SHP77 (cell line): ENCODE measurements at places on chromosomes 5 and 9.

GRCh38 chr5:135130261-135131215 is 96.5 kb upstream of the PITX1 start:
- DNase-seq: no peak

DNA sequence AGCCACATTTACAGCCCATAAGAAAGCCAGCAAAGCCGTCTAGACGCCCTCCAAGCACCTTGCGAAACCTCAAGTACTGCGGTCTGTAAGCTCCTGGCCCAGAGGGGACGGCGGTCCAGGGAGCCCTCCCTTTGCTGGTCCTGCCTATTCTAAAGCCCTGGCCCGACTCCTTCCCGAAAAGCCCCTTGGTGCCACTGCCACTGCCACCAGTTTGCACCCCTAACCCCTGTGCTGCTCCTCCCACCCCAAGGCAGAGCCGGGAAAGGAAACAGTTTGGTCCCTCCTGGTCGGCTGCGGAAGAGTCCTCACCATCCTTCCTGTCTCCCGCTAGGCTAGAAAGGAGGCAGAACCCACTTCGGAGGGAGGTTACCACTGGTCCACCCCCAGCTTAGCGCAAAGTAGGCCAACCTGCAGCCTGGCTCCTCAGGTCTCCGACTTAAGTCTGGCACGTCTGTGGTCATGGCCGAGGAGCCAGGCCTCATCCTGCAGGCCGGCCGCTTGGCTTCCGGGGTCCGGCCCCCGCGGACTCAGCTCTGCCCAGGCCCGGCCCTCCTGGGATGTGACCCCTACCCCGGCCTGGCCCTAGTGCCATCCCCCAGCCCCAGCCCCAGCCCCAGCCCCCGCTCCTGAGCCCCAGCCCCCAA is 916 bp downstream of the TOR1A start:
- no peak for DNase-seq

- no peak for DNase-seq
Measured at GRCh38 chr5:110045158-110045557, 355.4 kb downstream of the MAN2A1 start.

DNA sequence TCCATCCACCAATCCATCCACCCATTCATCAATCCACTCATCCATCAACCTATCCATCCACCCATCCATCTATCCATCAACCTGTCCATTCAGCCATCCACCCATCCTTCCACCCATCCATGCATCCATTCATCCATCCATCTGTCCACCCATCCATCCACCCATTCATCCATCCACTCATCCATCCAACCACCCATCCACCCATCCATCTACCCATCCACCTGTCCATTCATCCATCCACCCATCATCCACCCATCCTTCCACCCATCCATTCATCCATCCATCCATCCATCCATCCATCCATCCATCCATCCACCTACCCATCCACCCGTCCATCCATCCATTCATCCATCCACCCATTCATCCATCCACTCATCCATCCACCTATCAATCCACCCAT is 195.8 kb downstream of the NXNL2 start:
- DNase-seq: no peak

DNA sequence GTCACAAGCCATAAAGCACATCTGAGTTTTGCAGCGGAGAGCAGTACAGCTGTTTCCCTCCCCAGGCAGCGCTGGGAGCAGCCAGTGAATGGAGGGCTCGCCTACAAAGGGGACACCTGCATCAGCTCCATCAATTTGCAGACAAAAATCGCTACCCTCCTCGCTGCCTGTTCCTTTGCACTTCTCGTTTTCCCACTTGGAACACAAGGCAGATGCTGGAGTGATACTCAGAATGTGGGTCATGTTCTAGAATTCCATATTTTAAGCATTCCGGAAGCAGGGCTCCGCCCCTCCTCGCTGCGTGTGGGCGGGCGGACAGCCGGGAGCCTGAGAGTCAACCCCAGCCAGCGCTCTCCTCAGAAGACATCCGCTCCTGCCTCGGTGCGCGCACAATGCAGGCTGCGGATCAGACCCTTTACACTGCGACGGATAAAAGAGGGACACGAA is 92.1 kb downstream of the LMNB1 start:
- peak; percentile 11 for DNase-seq

DNA sequence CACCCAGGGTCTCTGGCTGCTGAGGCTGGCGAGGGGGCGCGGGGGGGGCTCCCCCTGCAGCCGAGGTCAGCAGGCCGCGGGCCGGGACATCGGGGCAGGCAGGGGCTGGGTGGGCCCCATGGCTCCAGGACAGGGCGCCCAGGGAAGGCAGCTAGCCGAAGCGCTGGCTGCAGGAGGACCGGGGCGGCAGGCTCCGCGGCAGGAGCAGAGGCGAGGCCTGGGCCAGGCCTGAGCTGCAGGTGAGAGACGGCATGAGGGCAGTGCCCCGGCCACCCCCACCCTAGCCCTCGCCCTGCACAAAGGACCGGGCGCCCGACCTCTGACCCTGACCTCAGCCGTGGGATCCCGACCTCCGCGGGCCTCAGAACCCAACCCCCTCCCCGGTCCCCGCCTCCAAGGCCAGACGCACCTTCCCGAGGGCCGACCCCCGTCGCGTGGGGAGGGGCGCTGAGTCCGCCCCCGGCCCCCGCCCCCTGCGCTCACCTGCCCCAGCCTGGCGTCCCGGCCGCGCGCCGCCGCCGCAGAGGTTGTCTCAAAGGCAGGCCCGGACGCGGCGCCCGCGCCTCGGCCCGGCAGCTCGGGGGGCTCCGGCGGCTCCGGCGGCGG is 431 bp downstream of the RNF208 start:
- DNase-seq: no peak

- DNase-seq: no peak
Measured at GRCh38 chr5:89282554-89283510, 399.8 kb upstream of the MEF2C start.

- no peak for DNase-seq
Measured at GRCh38 chr9:20001058-20001457, 212.2 kb upstream of the SLC24A2 start.

- no peak for DNase-seq
Measured at GRCh38 chr5:153779836-153780235, 258.9 kb downstream of the FAM114A2 start.

- DNase-seq: no peak
Measured at GRCh38 chr9:122248448-122248865, 16.2 kb downstream of the RBM18 start.

DNA sequence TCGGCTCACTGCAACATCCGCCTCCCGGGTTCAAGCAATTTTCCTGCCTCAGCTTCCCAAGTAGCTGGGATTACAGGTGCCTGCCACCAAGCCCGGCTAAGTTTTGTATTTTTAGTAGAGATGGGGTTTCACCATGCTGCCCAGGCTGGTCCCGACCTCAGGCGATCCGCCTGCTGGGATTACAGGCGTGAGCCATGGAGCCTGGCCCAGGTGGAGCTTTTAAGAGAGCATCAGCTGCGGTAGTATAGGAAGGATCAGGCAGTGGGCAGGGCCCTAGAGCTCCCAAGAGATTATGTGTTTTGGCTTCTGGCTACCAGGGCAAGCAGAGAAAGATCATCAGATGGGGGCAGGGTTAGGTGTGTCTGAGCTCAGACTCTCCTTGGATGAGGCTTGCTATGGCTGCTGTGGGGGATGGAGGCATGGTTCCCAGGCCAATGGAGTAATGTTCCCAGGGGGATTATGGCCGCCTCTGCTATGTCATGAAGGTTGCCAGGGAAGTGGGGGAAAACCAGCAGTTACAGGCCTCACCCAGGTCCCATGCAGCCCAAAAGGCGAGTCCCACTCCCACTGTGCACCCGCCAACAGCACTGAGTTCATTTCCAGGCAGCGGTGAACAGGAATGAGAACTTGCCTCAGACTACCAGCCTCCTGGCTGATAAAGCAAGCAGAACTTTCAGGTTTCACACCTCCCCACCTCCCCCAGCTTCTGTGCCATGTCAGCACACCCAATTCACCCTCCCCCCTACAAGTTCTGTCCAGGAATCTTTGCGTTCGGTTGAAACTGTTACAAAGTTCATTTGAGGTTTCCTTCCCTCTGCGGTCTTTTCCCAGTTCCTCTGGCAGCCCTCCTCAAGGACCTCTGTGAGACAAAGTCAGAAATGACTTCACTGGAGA is 507.6 kb downstream of the SPATA31D1 start:
- DNase-seq: no peak

GRCh38 chr9:111483858-111484571 is at the start of gene ECPAS:
ECPAS (minus strand) TSS chr9:111484383; CDS start chr9:111472918, 11,465 bp downstream.
- peak; percentile 74 for DNase-seq

DNA sequence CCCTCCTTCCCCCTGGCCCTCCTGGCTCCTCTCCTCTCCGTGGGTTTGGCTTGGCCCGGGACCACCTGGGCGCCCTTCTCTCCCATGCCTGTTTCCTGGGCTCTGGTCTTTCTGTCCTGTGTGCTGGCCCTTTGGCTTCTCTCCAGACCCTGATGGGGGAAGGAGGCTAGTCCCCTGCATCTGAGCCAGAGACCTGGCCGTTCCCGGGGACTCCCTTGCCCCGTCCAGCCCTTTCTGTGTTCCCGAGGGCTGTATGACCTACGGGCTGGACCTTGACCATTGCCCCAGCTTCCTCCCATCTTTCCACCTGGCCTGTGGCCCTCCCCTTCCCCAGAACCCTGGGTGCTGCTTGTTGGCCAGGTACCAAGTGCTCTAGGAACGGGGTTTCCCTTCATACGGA is 8.4 kb downstream of the NELFB start:
- no peak for DNase-seq

DNA sequence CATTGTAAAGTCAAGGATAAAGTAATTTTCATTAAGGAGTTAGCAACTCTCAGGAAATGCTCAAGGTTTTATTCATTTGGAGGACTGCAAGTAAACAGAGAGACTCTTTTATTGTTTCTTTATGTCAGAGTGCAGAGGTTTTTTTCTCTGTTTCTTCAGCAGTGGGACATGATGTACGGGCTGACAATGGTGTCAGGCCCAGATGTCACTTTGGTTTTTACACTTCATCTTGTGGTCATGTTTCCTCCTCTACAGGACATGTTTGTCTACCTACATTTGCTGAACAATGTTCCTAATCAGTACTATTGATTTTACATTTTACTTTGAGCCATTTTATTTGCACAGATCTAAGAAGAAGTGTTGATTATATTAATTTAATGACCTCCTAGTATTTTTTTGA is 72.8 kb upstream of the PARP8 start:
- no peak for DNase-seq

GRCh38 chr5:140340605-140341121 is 5.7 kb downstream of the HBEGF start:
- no peak for DNase-seq

DNA sequence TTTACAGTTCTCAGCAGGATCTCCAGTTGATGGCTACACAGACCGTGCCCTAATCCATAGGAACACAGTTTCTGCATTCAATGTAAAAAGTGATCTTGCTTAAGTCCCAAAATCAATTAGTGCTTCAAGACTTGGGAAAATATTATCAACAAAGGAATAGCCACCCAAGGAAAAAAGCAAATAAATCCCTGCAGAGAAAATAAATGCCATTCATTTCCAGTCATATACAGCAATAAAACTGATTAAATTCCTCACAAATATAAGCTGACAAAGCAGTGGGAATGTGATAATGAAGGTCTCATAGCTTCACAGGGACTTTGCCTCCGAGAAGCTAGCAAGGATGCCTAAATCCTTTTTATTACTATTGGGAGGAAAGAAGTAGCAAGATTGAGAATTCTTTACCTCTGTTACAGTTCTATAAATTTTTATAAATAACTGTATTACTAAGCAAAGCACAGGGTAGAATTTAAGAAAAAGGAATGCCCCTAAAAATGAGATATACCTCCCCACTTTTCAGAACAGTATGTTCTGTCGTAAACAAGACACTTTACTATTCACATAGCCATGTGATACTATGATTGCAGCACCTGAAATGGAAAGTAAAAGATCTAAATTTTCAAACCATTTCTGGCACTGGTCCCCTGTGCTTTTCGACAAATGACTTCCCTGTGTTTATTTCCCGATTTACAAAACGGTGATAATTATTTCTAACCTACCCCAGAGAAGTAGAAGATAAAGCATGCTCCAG is 59.8 kb downstream of the ARSB start:
- no peak for DNase-seq
